ENCODE measurements at places on chromosomes 16 and 17.

- DNase-seq: no peak
These were observed 19.6 kb upstream of the N4BP1 start for GRCh38 chr16:48629531-48629930.

GRCh38 chr17:15262291-15263205 lies 2.6 kb downstream of the PMP22 start:
- DNase-seq: peak; percentile 82

DNA sequence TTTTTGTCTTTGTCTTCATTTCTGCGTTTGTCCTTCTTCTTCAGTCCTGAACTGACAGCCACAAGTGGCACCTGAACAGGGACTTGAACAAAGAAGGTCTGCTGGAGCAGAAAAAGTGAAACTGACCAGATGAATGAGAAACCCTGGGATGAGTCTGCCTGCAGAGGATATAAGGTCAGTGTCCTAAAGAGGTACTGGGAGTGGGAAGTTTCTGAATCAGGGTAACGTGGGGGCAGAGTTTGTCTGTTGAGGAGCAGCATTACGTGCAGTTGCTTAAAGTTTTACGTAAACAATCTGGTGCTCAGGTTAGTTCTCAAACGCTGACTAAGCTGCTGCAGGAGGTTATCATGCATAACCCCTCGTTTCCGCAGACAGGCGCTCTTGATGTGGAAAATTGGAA lies 2057.6 kb downstream of the TP53TG3F start:
- no peak for DNase-seq

GRCh38 chr16:67555795-67556212 lies 6.5 kb upstream of the CTCF start:
- DNase-seq: no peak

GRCh38 chr16:22292320-22292719 lies 4.9 kb upstream of the POLR3E start:
- DNase-seq: no peak

GRCh38 chr16:2194166-2194834 lies 2.1 kb downstream of the CASKIN1 start:
- DNase-seq: no peak

- no peak for DNase-seq
These were observed 1.1 kb downstream of the CHST6 start for GRCh38 chr16:75494184-75494583.

- DNase-seq: no peak
These were observed 6.2 kb downstream of the SAMD14 start for GRCh38 chr17:50123649-50124349.

DNA sequence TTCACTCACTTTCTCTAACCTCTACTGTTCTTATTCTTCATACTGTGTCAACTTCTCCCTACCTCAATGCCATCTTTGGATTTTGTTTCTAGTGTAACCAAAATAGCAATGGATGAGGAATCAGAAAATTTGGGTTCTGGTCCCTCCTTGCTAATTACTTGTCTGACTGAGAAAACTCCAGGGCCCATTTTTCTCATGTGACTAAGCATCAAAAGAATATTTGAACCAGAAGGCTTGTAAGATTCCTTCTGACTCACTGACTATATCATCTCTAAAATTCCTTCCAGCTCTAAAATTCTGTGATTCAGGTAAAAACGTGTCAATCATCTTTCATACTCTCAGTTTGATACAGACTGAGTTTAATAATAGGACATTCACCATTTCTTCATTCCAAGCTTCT lies 57.9 kb downstream of the BRIP1 start:
- peak; percentile 75 for DNase-seq

GRCh38 chr16:56615353-56615752 lies 7.0 kb downstream of the MT2A start:
- DNase-seq: no peak

- no peak for DNase-seq
These were observed 23.8 kb downstream of the MPRIP start for GRCh38 chr17:17066021-17066420.

GRCh38 chr16:616733-617586 lies 13.8 kb upstream of the WFIKKN1 start:
- DNase-seq: no peak

GRCh38 chr17:17455173-17455572 lies 21.6 kb upstream of the MED9 start:
- DNase-seq: no peak

- DNase-seq: no peak
These were observed 602.2 kb upstream of the CDH8 start for GRCh38 chr16:62638324-62638911.

DNA sequence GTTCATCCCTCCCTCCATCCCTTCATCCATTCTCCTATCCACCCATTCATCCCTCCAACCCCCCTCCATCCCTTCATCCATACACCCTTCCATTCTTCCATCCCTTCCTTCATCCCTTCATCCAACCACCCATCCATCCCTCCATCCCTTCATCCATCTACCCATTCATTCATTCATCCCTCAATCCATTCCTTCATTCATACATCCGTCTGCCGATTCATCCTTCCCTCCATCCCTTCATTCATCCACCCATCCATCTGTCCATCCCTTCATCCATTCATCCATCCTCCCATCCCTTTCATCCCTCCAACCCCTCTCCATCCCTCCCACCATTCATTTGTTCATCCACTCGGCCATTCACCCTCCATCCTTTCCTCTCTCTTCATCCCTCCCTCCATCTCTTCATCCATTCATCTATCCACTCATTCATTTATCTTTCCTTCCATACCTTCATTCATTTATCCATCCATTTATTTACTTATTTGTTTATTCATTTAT lies 95.7 kb downstream of the FOXL1 start:
- no peak for DNase-seq

GRCh38 chr17:13601322-13601775 lies 380 bp downstream of the HS3ST3A1 start:
- no peak for DNase-seq

DNA sequence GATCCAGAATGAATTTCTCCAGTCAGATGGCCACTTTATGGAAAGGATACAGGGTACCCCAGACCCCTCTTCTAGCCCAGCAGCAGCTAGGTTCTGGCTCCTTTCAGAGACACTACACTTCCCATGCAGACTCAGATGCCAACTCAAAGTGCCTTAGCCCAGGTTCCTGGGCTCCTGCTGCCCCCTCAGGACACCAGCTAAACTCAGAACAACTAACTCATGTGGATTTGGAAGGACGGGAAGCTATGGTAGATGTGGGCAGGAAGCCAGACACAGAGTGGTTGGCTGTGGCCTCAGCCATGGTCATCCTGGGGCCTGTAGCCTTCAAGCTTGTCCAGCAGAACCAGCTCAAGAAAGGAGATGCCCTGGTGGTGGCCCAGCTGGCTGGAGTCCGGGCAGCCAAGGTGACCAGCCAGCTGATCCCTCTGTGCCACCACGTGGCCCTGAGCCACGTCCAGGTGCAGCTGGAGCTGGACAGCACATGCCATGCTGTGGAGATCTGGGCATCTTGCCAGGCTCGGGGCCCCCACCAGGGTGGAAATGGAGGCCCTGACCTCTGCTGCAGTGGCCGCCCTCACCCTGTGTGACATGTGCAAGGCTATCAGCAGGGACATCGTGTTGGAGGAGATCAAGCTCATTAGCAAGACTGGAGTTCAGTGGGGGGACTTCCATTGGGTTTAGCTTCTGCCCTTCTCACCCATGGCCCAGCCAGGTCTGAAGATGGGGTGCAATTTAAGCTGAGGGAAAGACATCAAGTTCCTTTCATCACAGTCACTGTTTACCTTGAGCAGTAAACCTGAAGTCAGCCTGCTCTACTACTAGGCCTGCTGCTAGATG lies 111.8 kb downstream of the N4BP1 start:
- no peak for DNase-seq

DNA sequence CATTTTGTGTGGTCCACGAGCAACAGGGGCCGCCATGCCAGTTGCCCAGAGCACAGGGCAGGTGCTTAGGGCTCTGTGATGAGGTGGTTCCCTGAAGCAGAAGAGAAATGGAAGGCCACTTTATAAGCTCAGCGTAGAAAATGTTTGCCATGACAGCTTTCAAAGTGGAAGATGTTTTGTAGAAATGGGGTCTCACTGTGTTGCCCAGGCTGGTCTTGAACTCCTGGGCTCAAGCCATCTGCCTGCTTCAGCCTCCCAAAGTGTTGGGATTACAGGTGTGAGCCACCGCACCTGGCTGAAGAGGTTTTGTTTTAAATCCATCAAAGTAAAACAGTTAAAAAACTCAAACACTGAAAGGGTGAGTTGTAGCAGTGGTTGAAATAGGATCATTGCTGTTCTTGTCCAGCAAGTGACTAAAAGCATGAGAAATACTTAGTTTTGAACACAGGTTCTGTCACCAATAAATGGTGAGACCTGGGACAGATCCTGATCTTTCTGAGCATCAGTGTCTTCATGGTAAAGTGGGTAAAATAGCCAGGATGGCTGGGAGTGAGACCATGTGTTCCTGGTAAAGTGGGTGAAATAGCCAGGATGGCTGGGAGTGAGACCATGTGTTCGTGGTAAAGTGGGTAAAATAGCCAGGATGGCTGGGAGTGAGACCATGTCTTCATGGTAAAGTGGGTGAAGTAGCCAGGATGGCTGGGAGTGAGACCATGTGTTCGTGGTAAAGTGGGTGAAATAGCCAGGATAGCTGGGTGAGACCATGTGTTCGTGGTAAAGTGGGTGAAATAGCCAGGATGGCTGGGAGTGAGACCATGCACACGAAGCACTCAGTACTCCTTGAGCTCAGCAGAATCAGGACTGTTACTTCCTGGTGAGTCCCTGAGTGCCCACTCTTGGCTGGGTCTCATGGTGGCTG lies 46.0 kb downstream of the BANP start:
- no peak for DNase-seq

GRCh38 chr17:27389542-27390140 lies 66.6 kb upstream of the KSR1 start:
- DNase-seq: no peak

DNA sequence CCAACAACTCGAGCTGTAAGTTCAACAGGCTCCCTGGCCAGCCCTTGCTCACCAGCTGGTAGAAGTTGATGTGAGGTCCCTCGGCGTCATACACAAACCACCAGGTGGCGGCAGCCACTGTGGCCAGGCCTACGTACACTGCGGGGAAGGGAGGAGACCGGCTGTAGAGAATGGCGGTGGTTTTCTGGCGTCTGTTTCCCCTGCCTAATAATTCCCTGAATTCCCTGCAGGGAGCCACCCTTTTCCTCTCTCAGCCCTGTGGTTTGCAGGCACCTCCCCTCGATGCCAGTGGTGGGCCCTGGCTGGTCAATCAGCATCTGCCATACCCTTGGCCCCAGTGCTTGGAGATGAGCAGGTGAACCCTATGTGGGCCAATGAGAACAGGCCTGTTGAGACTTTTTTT lies 18.9 kb upstream of the P2RX1 start:
- DNase-seq: no peak

DNA sequence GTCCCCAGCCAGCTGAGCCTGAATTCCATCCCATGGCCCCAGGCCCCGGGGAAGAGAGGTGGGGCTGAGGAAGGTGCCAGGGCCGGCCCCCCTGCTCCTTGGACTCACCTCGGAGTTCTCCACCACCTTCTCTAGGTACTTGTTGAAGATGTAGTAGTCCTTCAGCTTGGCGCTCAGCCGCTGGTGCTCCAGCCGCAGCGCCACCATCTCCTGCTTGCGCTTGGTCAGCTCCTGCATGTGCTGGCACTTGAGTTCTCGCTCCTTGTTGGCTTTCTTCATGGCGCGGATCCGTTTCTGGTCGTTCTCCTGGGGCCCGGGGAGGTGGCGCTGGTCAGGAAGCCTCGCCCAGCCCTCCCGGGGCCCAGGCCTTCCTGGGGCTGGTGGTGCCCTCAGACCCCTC lies 3.3 kb downstream of the CCDC42 start:
- DNase-seq: no peak

DNA sequence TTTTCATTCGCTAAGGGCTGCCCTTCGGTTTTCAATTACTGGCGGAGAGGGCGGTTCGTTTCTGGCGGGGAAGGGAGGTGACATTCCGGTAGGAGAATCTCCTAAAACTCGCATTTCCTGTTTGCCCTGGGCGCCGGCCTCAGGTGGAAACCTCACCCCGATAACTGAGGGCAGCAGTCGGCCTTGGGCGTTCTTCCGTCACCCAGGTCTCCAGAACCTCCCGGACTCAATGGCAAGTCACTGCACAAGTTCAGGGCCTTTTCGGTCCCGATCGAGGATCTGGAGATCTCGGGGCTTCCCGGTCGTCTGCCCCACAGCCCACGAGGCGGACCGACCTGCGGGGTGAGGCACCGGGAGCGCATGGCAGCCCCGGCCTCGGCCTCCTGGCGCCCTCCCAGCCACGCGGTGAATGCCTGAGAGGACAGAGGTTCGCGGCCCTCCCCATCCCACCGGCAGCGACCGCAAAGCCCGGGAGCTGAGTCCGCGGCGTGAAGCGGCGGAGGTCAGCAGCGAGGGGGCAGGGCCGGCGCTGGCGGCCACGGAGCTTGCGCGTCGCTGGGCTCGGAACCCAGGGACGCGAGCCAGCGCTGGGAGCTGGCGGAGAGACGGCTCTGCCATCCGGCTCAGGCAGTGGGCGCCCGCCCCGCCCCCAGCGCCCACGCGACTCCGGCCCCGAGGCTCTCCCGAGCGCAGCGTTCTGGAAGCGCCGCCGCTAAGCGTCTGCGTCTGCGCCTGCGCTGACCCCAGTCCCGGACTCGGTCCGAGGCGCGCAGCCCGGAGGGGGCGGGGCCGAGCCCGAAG lies 58.4 kb downstream of the SRL start:
- DNase-seq: peak; percentile 42

- no peak for DNase-seq
These were observed 1.8 kb downstream of the ALKBH5 start for GRCh38 chr17:18185391-18185790.

DNA sequence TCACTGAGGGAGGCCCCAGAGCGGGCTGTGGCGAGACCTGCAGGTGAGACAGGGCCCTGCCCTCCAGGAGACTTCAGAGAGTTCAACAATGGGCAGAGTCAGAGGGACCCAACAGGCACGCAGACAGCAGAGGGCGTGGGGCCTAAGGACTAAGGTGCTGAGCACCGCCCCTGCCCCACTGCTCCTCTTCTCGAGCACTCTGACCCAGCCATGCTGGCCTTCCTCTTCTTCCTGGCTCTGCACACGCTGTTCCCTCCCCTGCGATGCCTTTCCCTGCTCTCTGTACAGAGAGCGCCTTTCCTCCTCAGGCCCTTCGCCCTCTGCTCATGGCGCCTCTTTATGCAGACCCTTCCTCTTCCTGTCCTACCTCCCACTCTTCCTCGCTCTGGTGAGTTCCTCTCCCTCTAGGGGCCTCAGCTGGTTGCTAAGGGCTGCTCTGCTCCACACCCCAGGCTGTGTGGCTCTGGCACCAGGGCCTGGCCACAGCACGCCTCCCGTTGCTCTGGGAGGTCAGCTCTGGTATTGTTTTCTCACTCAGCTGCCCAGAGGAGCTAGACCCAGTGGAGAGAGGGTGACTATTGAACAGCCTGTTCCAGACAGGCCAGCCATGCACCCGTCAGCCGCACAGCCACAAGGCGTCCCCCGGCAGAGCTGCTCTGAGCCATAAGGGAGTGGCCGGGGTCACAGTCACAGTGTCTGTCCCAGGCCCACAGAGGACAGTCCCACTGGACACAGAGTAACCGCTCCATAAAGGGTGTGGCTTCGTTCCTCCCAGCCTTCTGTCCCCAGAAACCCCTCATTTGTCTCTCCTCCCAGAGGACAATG lies 13.6 kb upstream of the RASD1 start:
- DNase-seq: no peak

Data from SW 1271 (cell line).